GM12891 (cell line): ENCODE measurements at places on chromosomes 13 and 19.

DNA sequence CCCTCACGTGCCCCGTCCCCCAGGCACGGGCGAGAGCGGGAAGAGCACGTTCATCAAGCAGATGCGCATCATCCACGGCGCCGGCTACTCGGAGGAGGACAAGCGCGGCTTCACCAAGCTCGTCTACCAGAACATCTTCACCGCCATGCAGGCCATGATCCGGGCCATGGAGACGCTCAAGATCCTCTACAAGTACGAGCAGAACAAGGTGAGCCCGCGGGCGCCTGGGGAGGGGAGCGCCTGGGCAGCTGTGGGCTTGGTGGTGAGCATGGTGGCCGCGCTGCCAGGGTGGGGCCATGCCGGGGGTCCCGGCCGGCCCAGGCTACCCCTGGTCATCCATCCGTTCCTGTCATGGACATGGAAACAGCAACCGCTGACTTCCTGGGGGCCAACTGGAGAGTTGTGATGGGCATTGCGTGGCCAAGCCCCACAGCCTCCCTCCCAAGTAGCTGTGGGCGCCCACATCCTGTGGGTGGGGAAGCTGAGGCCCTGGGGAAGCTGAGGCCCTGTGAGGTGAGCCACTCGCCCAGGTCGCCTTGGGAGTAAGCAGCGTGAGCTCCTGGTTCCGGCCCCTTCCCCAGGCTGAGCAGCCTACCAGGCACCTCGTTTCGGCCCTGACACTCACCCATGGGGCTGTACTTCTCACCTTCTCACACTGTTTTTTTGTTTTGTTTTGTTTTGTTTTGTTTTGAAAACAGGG is 16.1 kb downstream of the GNA11 start:
- no peak for DNase-seq

GRCh38 chr13:35917252-35917941 is 213.8 kb downstream of the DCLK1 start:
- DNase-seq, result no peak

DNA sequence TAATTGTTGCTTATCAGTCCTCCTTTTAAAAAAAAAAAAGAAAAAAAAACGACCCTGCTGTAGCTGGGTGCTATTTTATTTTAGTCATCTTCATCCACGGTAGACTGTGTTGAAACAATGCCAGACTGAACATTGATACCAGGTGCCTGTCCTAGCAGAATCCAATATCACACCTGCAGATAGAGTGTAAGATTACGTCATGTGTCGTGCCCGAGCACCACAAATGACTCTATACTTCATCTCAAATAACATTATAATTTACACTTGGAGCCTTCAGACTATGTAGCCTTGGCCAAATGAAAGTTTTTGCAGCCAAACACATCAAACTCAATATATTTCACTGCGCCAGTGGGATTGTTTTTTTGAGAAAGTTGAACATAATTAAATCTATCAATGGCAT is 410.6 kb downstream of the FGF9 start:
- no peak for DNase-seq

- no peak for DNase-seq
Observed at GRCh38 chr13:110784704-110785103, 71.2 kb downstream of the ING1 start.

DNA sequence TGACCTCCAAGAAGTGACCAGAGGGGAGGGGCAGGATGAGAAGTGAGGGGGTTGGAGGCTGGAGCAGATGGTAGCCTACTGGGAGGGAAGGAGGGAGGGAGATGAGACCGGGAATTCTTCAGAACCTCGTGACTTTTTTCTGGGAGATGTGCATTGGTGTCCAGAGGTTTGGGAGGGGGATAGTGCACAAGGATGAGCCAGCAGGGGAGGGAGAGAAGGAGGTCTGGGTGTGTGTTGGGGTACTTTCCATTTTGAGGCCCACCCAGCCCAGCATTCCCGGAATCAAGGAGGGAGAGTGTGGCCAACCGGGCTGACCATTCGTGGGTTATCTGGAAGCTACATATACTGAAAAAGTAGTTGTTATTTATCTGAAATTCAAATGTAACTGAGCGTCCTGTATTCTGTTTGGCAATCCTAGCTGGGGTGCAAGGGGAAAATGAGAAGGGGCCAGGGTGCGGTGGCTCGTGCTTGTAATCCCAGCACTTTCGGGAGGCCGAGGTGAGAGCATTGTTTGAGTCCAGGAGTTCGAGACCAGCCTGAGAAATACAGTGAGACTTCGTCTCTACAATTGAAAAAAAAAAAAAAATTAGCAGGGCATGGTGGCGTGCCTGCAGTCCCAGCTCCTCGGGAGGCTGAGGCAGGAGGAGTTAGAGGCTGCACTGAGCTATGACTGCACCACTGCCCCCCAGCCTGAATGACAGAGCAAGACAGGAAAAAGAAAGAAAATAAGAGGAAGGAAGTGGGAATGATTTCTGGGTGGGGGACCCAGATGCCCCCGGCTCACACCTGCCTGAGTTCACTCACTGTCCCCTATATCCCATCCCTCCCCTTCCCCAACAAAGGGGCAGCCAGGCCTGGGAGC is 4.4 kb upstream of the C3 start:
- DNase-seq, result no peak

- DNase-seq, result no peak
Observed at GRCh38 chr13:83825676-83826075, 56.6 kb downstream of the SLITRK1 start.
